Stimulated activated CD4-positive, alpha-beta T cell treated with anti-CD3 and anti-CD28 coated beads, Interleukin-2, amount 100 ng/mL, for 24 hours (primary cell): ENCODE measurements at places on chromosomes 13 and 19.

DNA sequence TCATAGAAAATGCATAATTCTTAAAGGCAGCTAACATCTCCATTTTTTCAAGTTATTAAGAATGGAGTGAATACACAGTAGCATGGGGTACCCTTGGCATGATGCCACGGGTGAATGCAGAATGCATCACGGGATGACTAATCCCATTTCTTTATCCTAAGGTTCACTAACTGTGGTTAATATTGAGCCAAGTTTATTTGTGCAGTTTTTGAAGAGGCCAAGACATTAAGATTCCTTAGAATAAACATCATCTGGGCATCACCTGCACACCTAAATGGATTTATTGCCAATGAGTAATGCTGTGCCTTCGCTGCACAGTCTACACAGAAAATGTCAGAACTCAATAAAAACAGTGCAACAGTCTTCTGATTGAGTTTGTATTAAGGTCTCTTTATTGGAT, 333.1 kb downstream of the GPC6 start:
- no peak for DNase-seq

- DNase-seq = no peak
These were observed 326.1 kb upstream of the SLITRK1 start for GRCh38 chr13:84208246-84208910.

DNA sequence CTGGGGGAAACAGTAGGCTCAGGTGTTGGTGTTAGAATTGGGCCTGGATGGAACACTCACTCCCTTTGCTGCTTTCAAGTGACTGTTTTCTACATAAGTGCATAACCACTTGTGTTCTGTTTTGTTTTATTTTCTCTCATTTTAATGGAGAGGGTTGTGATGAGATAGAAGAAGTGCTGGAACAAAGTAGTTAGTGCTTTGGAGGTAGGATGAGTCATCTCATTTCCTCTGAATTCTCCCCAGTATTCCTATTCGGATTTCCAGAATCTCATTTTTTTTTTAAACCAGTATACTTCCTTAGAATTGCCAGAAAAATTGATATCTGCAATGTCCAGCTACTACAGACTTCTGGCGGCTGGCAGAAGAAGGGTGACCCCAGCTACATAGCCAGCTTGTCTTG, 575.9 kb downstream of the MYO16 start:
- no peak for DNase-seq

DNA sequence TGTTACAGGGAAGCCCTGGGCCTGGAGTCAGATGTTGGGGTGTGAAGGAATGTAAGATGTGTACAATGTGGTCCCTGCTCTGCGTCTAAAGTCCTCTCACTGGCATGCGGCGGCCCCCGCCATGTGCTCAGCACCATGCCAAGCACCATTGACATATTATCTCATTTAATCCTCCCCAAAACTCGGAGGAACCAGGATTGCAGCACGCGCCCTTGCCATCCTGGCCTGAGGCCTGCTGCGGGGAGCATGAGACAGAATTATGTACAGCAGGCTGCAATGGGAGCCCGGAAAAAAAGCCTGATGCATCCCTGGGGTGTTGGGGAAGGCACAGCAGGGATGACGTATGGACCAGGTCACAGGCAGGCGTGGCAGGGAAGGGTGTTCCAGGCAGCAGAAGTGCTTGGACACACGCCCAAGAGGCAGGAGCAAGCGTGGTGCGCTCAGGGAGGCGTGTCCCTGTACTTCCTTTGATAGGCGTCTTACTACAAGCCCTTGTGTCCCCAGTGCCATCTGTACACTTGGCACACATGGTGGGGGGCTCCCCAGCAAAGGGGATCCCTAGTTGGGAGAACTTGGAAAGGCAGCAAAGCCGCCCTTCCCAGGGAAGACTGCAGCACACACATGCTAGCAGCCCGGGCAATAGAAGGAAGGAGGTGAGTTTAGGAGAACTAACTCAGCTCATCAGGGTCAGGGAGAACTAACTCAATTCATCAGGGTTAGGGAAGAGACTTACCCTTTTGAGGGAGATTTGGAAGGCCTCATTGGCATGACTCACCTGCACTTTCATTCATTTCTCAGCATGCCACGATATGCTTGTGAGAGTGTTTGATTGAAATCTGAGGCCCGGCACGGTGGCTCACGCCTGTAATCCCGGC, 3.4 kb downstream of the EVI5L start:
- DNase-seq = no peak

DNA sequence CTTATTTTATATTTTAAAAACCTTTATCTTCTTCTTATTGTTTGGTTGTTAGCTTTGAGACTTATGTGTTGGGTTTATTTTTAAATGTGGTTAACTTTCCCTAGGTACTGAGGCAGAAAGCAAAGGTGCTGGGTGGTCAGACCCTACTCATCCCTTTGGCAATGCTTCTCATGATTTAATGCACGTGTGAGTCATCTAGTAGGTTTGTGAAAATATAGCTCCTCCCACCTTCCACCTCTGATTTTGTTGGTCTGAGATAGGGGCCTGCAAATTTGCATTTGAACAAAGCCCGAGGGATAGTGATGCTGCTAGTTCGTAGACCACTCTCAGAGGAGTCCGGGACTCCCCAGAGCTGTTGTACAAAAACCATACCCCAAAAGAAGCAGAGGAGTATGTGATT, 771.3 kb upstream of the ARGLU1 start:
- DNase-seq = no peak

GRCh38 chr13:72181661-72182060, 314.7 kb upstream of the DACH1 start:
- DNase-seq = no peak

DNA sequence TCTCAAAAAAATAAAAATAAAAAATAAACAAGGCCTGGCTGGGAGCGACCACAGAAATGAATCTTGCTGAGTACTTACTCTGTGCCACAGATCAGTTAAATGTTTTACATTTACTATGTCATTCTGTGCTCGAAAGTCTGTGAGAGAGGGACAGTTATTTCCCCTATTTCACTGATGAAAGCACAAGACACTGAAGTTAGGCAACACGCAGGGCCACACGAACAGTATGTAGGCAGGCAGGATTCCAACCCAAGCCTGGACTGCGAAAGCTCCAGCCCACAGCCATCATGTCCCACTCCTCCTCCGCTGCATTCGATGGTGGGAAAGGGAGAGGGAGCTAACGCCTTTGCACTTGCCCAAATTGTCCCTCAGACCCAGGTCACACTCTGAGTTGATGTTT, 34.2 kb downstream of the RUBCNL start:
- DNase-seq = no peak

- DNase-seq = peak; percentile 42
These were observed 1.1 kb upstream of the ACP5 start for GRCh38 chr19:11578258-11579142.

- no peak for DNase-seq
These were observed 15.6 kb downstream of the RHPN2 start for GRCh38 chr19:33048806-33049676.

DNA sequence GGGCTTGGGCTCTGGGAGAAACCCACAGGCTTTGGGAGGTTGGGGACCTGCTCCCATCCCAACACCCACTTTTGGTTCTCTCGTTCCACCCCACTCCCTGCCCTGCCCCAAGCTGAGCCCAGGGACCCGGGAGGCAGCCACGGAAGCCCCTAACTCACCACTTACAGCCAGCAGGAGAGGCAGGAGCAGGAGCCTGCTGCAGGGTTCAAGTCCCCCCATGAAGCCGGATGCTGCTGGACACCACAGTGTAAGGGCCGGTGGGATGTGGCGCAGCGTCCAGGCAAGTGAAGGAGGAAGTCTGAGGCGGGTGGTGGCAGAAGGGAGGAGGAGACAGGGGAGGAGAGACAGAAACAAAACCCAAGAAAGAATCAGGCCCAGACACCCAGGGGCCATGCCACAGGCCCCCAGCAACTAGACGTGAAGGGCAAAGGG, at the start of gene TYROBP:
Gene TYROBP, minus strand, starts transcription at position 286 of the 432 bp plus-strand sequence. Its CDS starts 67 bp downstream, at position 219.
- no peak for DNase-seq

DNA sequence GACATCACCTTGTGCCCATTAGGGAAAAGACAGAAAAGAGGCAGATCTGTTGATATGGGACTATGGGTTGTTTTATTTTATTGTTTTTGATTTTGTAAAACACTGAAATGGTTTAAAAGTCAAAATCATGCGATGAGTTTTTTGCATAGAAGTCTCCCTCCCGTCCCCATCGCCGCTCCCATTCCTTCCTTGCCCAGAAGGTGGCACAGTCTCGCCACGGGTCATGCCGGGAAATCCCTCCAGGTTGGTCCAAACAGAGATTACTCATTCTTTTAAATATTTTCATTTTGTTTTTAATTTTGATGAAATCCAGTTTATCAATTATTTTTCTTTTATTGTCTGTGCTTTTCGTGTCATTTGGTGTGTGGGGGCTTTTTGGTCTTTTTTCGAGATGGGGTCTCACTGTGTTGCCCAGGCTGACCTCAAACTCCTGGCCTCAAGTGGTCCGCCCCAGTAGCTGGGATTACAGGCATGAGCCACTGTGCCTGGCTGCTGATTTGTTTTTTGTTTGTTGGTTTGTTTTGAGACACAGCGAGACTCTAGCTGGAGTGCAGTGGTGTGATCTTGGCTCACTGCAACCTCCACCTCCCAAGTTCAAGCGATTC, 9.2 kb downstream of the PGPEP1 start:
- peak; percentile 49 for DNase-seq
